IgD-negative memory B cell (primary cell): ENCODE measurements at places on chromosomes 12 and 14. TPM values are rescaled to one million over a fixed set of nuclear protein-coding genes. Genes with fewer than 3 reads are reported as not detected.

Gene DGKA
- 114 TPM for polyA plus RNA-seq

Gene OTX2
- not detected for polyA plus RNA-seq

Gene MYF5
- not detected for polyA plus RNA-seq

Gene ESPL1
- not detected for polyA plus RNA-seq
